ENCODE measurements at places on chromosomes 16 and 17.

GRCh38 chr16:35195173-35195863 is 1735.9 kb downstream of the TP53TG3F start:
- H3K36me3 ChIP-seq = no peaks in the 10 kb centered on the region
- no peak overlapping the region for H3K27ac ChIP-seq
- no peak overlapping the region for H3K4me3 ChIP-seq
- no peaks in the 10 kb centered on the region for H3K27me3 ChIP-seq
- no peaks in the 10 kb centered on the region for H3K4me1 ChIP-seq

- H3K27me3 ChIP-seq = no peaks in the 10 kb centered on the region
- H3K36me3 ChIP-seq = no peaks in the 10 kb centered on the region
- DNase-seq = no peak
- no peak overlapping the region for H3K4me3 ChIP-seq
- no peak overlapping the region for H3K27ac ChIP-seq
Measured at GRCh38 chr16:79656553-79657115, 56.1 kb upstream of the MAF start.

DNA sequence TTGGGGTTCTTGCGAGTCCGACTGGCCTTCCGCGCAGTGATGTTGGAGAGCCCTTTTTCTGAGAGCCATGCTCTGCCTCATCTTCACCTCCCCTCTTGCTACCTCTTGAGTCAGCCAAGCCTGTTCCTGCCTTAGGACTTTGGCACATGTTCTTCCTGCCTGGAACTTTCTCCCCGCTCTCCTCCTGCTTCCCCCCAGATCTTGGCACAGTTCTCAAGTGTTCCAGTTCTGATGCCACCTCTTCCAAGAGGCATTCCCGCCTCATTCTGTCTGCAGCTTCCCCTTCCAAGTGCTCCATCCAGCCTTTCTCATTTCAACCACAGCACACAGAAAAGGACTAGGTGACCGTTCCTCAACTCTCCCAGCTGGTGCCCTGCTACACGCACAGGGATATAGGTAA is 7.7 kb downstream of the AKAP1 start:
- DNase-seq = no peak
- H3K4me3 ChIP-seq = no peak overlapping the region
- no peaks in the 10 kb centered on the region for H3K4me1 ChIP-seq
- no peak overlapping the region for H3K27ac ChIP-seq
- no peaks in the 10 kb centered on the region for H3K36me3 ChIP-seq

- H3K27ac ChIP-seq = peak overlapping the region; percentile 69
- no peak for DNase-seq
- peaks cover 1% of the 10 kb centered on the region for H3K27me3 ChIP-seq
- no peak overlapping the region for H3K4me3 ChIP-seq
Measured at GRCh38 chr17:81923302-81924260, 4.0 kb downstream of the MAFG start.

- H3K27me3 ChIP-seq = no peaks in the 10 kb centered on the region
- H3K27ac ChIP-seq = no peak overlapping the region
- no peak for DNase-seq
- peak overlapping the region; percentile 43 for H3K4me3 ChIP-seq
- H3K4me1 ChIP-seq = peaks cover 39% of the 10 kb centered on the region
Measured at GRCh38 chr17:29593591-29594518, 923 bp downstream of the ANKRD13B start.

GRCh38 chr16:4917117-4917516 is 19.8 kb downstream of the PPL start:
- DNase-seq = no peak
- no peaks in the 10 kb centered on the region for H3K36me3 ChIP-seq
- no peak overlapping the region for H3K27ac ChIP-seq
- H3K27me3 ChIP-seq = no peaks in the 10 kb centered on the region
- H3K4me3 ChIP-seq = no peak overlapping the region
- no peaks in the 10 kb centered on the region for H3K4me1 ChIP-seq

- peak overlapping the region; percentile 20 for H3K27ac ChIP-seq
- H3K4me1 ChIP-seq = no peaks in the 10 kb centered on the region
- no peaks in the 10 kb centered on the region for H3K36me3 ChIP-seq
- H3K27me3 ChIP-seq = no peaks in the 10 kb centered on the region
Measured at GRCh38 chr16:20918486-20919239, 18.1 kb downstream of the LYRM1 start.

GRCh38 chr17:61418449-61418848 is 18.8 kb downstream of the TBX2 start:
- no peak overlapping the region for H3K4me3 ChIP-seq
- H3K36me3 ChIP-seq = no peaks in the 10 kb centered on the region
- no peak for DNase-seq

GRCh38 chr17:43517615-43518386 is 28.3 kb downstream of the ETV4 start:
- no peak overlapping the region for H3K4me3 ChIP-seq
- no peak overlapping the region for H3K27ac ChIP-seq
- no peak for DNase-seq
- H3K27me3 ChIP-seq = no peaks in the 10 kb centered on the region

- peaks cover 15% of the 10 kb centered on the region for H3K36me3 ChIP-seq
- peaks cover 67% of the 10 kb centered on the region for H3K4me1 ChIP-seq
- no peaks in the 10 kb centered on the region for H3K27me3 ChIP-seq
- H3K27ac ChIP-seq = peak overlapping the region; percentile 40
Measured at GRCh38 chr17:64081802-64082799, 47.8 kb downstream of the ERN1 start.

DNA sequence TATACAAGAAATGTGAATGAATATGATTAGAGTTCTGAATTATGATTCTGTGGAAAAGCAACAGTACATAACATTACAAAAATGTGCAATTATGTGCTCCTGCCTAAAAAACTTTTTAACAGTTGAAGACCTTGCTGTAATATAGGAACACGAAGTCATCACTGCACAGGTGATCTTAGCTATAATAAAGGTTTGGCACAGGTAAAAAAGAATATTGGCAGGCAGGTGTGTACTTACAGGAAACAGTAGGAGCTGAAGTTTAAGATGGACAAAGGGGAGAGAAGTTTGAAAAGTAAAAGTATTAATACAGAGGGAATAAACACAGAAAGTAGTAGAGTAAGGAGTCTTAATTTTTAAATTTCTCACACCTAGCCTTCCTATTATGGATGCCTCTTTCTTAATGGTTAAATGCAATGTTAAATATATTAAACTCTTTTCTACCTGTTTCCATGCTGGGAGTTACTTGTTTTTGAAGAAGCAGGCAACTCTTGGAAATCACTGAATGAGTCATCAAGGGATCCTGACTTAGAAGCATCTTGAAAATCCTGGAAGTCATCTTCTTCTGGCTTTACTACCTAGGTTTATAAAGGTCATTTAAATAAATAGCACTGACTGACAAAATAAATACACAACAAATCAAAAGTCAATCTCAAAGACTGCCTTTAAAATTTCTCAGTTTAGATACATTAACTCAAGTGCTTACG is 40.7 kb downstream of the SYNRG start:
- DNase-seq = no peak
- no peaks in the 10 kb centered on the region for H3K27me3 ChIP-seq
- H3K4me1 ChIP-seq = no peaks in the 10 kb centered on the region
- H3K36me3 ChIP-seq = peaks cover 58% of the 10 kb centered on the region
- H3K4me3 ChIP-seq = no peak overlapping the region

GRCh38 chr17:17872547-17873345 is 36.0 kb upstream of the SREBF1 start:
- H3K36me3 ChIP-seq = peaks cover 22% of the 10 kb centered on the region
- H3K27me3 ChIP-seq = no peaks in the 10 kb centered on the region
- no peak overlapping the region for H3K27ac ChIP-seq
- DNase-seq = no peak
- H3K4me1 ChIP-seq = no peaks in the 10 kb centered on the region

DNA sequence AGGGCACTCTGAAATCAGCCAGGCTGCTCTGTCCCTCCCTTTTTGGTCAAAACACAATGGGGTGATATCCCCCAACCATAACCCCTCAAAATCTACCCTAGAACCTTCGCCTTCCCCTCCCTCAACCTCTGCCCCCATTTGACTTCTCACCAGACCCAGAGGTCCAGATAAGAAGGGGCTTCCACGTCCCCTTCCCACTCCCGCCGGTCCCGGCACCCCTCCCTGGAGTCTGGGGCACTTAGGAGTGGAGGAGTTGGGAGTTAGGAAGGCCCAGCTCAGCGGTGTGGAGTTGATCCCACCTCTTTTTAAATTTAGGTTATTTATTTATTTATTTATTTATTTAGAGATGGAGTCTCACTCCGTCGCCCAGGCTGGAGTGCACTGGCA is 619 bp upstream of the TMEM92 start:
- H3K27ac ChIP-seq = no peak overlapping the region
- peaks cover 5% of the 10 kb centered on the region for H3K27me3 ChIP-seq
- H3K4me1 ChIP-seq = peaks cover 4% of the 10 kb centered on the region
- DNase-seq = no peak

DNA sequence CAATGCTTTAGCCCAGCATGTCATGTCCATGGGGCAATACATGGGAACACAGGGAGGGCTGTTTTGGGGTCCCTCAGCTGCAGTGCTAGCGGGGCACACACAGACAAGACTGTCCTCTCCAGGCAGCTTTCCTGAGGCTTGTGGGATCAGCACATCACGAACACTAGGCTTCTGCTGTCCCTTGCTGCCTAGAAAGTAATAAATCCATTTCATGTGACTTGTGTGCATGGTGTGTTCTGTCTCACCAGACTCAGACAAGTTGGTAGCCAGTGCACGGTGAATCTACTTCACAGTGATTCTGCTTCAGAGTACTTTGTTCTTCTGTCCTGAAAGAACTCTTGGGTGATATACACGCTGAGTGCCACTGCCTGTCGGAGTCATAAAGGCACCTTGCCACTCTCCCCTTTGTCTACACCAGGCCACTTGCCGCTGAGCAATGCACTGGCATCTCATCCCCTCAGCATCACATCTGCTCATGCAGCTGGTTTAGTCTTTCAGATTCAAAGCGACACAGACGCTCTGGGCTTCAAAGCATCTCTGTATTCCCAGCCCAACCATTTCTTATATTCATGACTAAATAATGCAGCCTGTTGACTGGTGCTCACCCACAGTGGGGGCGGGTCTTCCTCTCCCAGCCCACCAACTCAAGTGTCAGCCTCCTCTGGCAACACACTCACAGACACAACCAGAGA is 95.2 kb upstream of the COX10 start:
- H3K4me1 ChIP-seq = no peaks in the 10 kb centered on the region
- H3K36me3 ChIP-seq = no peaks in the 10 kb centered on the region
- no peaks in the 10 kb centered on the region for H3K27me3 ChIP-seq
- DNase-seq = no peak
- H3K27ac ChIP-seq = no peak overlapping the region
- H3K4me3 ChIP-seq = no peak overlapping the region

GRCh38 chr16:54645345-54645744 is 285.3 kb upstream of the IRX5 start:
- H3K27ac ChIP-seq = no peak overlapping the region
- no peaks in the 10 kb centered on the region for H3K4me1 ChIP-seq
- DNase-seq = no peak
- no peaks in the 10 kb centered on the region for H3K27me3 ChIP-seq

DNA sequence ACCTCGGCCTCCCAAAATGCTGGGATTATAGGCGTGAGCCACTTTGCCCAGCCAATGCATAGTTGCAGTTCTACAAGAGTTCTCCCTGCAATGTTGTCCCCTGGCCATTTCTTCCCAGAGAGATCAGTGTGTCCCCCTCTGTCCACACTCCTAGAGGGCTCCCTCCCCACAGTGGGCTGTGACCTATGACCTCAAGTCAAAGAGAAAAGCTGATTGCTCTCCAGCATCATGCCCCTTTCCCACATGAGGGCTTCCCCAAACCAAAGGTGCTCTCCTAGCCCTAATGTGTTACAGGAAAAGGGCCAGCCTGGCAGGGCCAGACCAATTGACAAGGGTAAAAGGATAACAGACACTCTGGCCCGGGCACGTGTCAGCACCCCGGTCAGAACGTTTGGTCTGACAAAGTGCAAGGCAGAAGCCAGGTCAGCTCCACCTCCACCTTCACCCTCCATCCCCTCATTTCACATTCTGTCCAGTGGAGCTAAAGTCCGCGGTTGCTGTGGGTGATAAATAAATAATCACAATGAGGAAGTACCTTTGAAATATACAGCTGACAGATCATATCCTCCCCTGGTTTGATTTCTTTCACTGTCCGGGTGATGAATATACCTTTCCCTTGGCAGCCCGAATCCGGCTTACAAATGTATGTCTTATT is 17.8 kb downstream of the TTLL6 start:
- H3K36me3 ChIP-seq = no peaks in the 10 kb centered on the region
- no peak overlapping the region for H3K4me3 ChIP-seq
- no peak overlapping the region for H3K27ac ChIP-seq
- H3K4me1 ChIP-seq = no peaks in the 10 kb centered on the region
- DNase-seq = no peak

GRCh38 chr17:16073845-16074244 is 74.2 kb downstream of the TTC19 start:
- no peaks in the 10 kb centered on the region for H3K4me1 ChIP-seq
- H3K27me3 ChIP-seq = no peaks in the 10 kb centered on the region
- no peak for DNase-seq
- H3K27ac ChIP-seq = no peak overlapping the region

- DNase-seq = no peak
- H3K27ac ChIP-seq = no peak overlapping the region
- H3K4me3 ChIP-seq = no peak overlapping the region
- no peaks in the 10 kb centered on the region for H3K36me3 ChIP-seq
Measured at GRCh38 chr17:70796757-70797156, 627.4 kb downstream of the KCNJ2 start.

- H3K4me3 ChIP-seq = no peak overlapping the region
- no peak overlapping the region for H3K27ac ChIP-seq
- no peak for DNase-seq
- no peaks in the 10 kb centered on the region for H3K4me1 ChIP-seq
- no peaks in the 10 kb centered on the region for H3K27me3 ChIP-seq
- H3K36me3 ChIP-seq = no peaks in the 10 kb centered on the region
Measured at GRCh38 chr16:10622036-10622921, 41.9 kb upstream of the EMP2 start.

DNA sequence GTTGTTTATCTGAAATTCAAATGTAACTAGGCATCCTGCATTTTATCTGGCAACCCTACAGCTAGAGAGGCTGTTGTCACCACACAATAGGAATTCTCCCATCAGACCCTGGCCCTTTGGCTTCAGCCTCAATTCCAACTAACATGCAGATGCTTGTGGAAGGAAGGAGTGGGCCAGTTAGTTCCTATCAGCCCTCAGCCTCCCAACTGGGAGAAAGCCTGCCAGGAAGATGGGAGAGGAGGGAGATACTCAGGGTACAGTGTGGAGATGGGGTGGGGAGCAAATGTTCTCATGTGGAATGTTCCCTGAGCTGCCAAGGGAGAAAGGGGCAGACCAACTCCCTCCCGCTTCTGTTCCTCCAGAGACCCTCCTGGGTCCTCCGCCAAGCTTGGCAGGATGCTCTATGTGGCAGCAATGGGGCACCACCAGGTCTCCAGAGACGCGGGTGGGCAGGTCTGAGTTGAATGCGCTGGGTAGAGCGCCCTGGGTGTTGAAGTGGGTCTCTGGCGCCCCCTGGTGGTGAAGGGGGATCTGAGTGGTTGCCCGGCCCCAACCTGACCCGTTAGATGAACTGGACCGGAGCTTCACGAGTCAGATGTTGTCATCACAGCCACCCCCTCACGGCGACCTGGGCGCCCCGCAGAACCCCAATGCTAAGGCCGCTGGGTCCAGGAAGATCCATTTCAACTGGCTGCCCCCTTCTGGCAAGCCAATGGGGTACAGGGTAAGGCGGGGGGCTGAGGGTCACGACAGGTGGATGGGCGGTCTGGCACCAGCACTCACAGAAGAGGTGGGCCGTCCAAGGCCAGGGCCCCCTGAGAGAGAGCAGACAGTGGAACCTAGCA is 15.2 kb downstream of the GALK1 start:
- DNase-seq = peak; percentile 76
- peaks cover 17% of the 10 kb centered on the region for H3K4me1 ChIP-seq
- H3K27me3 ChIP-seq = no peaks in the 10 kb centered on the region
- H3K4me3 ChIP-seq = no peak overlapping the region
- no peaks in the 10 kb centered on the region for H3K36me3 ChIP-seq

GRCh38 chr16:56305956-56306565 is 114.8 kb downstream of the GNAO1 start:
- H3K36me3 ChIP-seq = no peaks in the 10 kb centered on the region
- no peak overlapping the region for H3K27ac ChIP-seq
- no peak for DNase-seq
- no peaks in the 10 kb centered on the region for H3K4me1 ChIP-seq
- no peaks in the 10 kb centered on the region for H3K27me3 ChIP-seq
